Activated T-helper 17 cell treated with anti-CD3 and anti-CD28 coated beads, Interleukin-2, amount 50 U/mL, for 72 hours (primary cell): ENCODE measurements at places on chromosomes 7 and 10. TPM values are rescaled to one million over a fixed set of nuclear protein-coding genes. Genes with fewer than 3 reads are reported as not detected.

GRCh38 chr10:71073451-71074175, 138.8 kb upstream of the UNC5B start:
- ATAC-seq = no peak

POM121 gene
- 86.1 TPM for total RNA-seq

DNA sequence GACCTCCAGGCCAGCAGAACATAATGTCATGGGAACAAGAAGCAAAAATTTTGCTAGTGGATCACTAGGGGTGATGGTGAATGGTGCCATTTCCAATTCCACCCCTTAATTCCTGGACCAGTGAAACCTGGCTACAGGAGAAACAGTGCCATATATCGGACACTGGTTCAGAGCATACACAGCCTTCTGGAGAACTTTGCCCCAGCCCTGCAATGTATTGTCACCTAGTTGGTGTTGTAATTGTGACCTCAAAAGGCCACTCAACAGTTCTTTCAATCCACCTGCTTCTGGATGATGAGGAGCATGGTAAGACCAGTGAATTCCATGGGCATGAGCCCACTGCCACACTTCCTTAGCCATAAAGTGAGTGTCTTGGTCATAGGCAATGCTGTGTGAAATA, 59.8 kb upstream of the AASS start:
- ATAC-seq = no peak

- ATAC-seq = no peak
These were observed 112.5 kb downstream of the EPC1 start for GRCh38 chr10:32234471-32234870.

NKX1-2 gene
- total RNA-seq = not detected

GRCh38 chr7:123242467-123243092, 42.8 kb upstream of the SLC13A1 start:
- no peak for ATAC-seq

DNA sequence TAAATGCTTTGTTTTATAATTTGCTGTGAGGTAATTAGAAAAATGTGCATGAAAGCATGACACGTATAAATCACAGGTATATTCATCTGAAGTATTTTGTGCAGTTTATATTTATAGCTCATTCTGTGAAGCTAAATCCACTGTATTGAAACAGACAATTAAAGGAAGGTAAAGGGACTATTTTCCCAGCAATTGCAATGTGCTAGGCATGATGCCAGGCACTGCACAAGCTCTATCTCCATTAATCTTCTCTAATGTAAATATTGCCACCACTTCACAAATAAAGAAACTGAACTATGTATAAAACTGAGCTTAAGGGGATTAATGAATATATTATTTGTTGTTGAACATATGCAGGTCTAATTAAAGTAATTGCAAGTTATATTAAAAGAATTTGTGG, 1012.5 kb downstream of the NRG3 start:
- no peak for ATAC-seq

AGBL3 gene
- 1.8 TPM for total RNA-seq

- ATAC-seq = no peak
These were observed 276.2 kb upstream of the SEMA3C start for GRCh38 chr7:81195033-81195432.

SPDYE1 gene
- total RNA-seq = not detected

DNA sequence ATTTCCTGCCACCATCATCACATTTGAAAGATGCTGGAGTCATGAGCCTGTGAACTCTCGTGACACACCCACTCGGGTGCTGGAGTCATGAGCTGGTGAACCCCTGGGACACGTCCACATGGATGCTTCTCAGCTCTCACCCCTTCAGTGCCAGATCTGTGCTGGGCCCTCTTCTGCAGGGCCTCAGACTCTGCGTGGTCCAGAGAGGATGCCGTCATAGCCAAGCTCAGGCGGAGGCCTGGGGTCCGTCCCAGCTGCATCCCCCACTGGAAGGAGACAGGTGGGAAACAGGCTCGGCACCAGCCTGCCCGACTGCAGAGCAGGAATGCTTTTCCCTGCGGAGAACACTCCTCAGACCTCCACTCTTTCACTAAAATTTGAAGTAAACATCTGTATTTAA, 156.5 kb upstream of the PPP2R2D start:
- no peak for ATAC-seq

- ATAC-seq = no peak
These were observed 139.4 kb upstream of the SHH start for GRCh38 chr7:155951554-155952158.
